ENCODE measurements at places on chromosomes 13 and 19.

GRCh38 chr13:97008643-97009042 is 14.4 kb upstream of the OXGR1 start:
- DNase-seq: no peak

GRCh38 chr19:53546758-53547513 is 9.0 kb downstream of the ZNF331 start:
- DNase-seq: no peak

DNA sequence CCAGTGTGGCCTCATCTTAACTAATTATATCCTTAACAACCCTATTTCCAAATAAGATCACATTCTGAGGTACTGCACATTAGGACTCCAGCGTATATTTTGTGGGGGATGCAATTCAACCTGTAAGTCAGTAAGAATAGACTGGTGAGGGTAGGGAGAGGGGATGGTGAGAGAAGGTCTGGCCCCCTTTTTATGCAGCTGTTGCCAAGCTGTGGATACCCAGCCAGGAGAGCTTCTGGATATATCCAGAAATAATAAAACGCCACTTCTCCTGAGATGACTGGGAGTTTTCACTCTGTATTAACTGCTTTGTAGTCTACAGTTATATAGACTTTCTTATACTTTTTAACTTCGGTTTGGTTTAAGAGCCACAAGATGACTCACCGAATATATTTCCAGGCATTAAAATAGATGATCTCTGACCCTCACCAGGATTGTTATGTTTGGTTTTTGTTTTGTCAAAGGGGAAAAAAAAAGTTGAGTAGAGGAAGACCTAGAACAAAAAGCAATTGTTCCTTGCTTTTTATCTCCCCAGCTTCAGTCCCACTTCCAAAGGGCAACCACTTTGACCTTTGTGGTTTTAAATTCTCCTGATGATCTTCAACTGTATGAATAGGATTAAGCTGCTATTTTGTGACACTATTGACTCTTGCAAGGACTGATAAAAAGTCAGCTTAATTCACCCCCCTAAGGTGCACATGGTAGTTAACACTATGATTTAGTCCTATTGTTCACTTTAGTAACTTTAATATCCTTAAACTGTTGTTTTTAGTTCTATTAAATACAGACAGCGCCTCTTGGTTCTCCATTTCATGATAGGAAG is 3.1 kb upstream of the NEK3 start:
- DNase-seq: peak; percentile 35

DNA sequence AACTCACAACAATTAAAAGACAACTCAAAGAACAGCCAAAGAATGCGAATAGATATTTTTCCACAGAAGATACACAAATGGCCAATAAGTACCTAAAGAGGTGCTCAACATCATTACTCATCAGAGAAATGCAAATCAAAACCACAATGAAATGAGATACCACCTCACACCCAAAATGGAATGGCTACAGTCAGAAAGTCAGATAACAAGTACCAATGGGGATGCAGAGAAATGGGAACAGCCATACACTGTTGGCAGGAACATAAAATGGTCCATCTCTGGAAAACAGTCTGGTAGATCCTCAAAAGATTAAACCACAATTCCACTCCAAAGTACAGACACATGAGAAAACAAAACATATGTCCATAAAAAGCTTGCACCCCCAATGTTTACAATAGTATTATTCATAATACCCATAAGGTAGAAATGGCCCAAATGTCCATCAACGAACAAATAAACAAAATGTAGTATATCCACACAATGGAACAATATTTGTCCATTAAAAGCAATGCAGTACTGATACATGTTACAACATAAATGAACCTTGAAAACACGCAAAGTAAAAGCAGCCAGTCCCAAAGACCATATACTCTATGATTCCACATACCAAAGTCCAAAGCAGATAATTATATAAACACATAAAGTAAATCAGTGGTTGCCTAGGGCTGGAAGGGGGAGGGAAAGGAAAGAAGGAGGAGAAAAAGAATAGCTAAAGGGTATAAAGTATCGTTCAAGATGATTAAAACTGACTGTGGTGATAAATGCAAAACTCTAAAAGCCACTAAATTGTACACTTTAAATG is 19.6 kb downstream of the USP12 start:
- no peak for DNase-seq

- no peak for DNase-seq
Measured at GRCh38 chr19:32895384-32895783, 25.8 kb upstream of the SLC7A9 start.

GRCh38 chr13:110305949-110306339 is 1.0 kb downstream of the COL4A1 start:
- DNase-seq: no peak
